NCI-H1436 treated with DMSO at 0.1 percent for 48 hours (cell line): ENCODE measurements at places on chromosomes 4 and X.

- no peak for DNase-seq
These were observed 6.0 kb upstream of the CISD2 start for GRCh38 chr4:102862747-102863146.

GRCh38 chrX:121858867-121859647, 811.6 kb downstream of the GLUD2 start:
- no peak for DNase-seq

- no peak for DNase-seq
These were observed 98.4 kb downstream of the PHKA2 start for GRCh38 chrX:18885328-18886004.

- DNase-seq, result no peak
These were observed 9.6 kb downstream of the BMP15 start for GRCh38 chrX:50920132-50920531.

DNA sequence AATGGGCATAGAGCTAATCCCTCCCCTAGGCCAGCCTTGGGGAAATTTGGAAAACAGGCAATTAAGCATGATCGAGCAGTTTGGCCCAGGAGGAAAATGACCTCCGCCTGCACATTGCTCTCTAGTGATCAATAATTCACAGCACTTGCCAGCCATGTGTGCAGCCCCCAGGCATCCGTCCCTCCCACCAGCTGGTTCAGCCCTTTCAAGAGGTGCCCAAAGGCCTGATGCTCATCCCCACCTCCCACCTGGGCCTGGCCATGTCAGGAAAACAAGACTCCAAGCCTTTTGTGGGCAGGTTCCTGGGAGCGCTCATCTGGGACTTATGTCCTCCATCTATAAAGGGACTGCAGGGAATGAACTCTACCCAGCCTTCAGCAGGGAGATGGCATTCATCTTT, 17.5 kb upstream of the PPP2R2C start:
- no peak for DNase-seq

DNA sequence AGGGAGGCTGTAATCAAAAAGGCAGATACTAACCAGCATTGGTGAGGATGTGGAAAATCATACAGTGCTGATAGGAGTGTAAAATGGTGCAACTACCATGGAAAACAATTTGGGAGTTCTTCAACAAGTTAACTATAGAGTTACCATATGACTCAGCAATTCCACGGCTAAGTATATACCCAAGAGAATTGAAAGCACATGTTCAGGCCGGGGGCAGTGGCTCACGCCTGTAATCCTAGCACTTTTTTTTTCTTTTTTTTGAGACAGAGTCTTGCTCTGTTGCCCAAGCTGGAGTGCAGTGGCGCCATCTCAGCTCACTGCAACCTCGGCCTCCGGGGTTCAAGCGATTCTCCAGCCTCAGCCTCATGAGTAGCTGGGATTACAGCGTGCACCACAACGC, 15.0 kb upstream of the CD99L2 start:
- peak; percentile 8 for DNase-seq

DNA sequence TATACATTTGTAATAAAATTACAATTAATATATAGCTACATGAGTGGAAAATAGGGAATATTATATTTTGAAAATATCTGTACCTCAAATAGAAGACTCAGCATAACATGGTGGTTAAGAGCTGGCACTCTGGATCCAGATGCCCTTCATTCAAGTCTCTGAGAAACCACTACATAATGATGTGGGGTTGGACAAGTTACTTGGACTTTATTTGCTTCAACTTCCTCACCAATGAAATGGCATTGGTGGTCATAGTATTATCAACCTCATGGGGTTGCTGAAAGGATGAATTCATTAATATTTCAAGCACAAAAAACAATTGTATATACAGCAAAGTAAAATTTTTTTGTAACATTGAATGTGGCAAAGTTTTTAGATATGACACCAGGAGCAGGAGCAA, 46.4 kb upstream of the UGT2B7 start:
- DNase-seq, result no peak

- no peak for DNase-seq
These were observed 62.4 kb upstream of the BMPR1B start for GRCh38 chr4:94695384-94695783.

DNA sequence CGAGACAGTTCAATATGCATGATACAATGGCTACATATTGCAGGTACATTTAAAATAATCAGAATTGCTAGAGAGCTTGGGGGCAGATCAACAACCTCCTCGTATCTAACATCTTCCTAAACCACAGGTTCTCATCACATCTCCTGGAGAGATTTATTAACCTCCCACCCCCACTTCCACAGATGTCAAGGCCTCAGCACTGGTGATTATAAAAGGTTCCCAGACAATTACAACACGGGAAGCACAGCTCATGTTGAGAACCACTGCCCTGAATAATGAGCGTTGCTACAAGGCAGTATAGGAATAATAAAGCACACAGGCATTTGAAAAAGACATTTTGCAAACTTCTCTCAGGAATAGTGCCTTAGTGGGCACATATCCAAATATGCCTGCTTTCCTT, 42.8 kb downstream of the ELOVL6 start:
- no peak for DNase-seq

DNA sequence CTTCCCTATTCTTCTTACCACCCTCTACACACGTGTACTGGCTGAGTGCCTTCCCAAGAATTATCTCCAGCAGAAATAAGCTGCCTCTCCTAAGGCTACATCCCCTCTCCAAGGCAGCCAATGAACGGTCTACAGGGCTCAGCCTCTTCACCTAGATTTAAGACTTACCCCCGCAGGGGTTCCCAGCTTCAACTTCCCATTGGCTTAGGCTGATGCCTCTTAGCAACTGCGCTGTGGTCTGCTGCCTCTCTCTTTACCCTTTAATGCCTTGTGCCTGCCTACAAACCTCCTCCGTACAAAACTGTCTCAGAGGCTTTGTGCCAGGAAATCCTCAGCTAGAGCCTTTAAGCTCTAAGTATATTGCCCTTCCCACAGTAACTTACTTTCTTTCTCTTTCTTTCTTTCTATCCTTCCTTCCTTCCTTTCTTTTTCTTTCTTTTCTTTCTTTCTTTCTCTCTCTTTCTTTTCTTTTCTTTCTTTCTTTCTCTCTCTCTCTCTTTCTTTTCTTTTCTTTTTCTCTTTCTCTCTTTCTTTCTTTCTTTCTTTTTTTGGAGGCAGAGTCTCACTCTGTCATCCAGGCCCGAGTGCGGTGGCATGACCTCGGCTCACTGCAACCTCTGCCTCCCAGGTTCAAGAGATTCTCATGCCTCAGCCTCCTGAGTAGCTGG, 15.1 kb upstream of the PIGA start:
- DNase-seq, result no peak

GRCh38 chrX:25573631-25574030, 557.9 kb upstream of the ARX start:
- no peak for DNase-seq

- DNase-seq, result no peak
These were observed 18.7 kb upstream of the MAN2B2 start for GRCh38 chr4:6556263-6556662.

DNA sequence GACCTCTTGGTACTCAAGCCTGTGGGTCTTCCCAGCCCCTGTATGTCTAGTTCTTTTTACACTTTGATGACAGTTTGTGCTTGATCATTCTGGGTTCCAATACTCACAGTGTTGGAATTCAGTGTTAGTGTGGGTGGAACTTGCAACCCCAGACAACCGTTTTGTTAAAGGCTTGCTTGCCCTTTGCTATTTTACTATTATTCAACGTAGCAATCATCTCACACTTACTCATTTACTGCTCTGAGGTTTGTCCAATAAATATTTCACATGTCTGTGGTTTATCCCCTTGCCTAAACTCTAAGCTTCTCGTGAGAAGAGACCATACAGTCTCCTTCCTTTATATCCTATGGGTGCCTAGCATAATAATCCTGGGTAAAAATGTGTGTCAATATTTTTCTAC, 15.3 kb downstream of the CCNG2 start:
- DNase-seq, result no peak

GRCh38 chr4:120704538-120704937, 218.0 kb downstream of the PRDM5 start:
- no peak for DNase-seq

GRCh38 chr4:93912146-93912545, 83.6 kb downstream of the ATOH1 start:
- no peak for DNase-seq

DNA sequence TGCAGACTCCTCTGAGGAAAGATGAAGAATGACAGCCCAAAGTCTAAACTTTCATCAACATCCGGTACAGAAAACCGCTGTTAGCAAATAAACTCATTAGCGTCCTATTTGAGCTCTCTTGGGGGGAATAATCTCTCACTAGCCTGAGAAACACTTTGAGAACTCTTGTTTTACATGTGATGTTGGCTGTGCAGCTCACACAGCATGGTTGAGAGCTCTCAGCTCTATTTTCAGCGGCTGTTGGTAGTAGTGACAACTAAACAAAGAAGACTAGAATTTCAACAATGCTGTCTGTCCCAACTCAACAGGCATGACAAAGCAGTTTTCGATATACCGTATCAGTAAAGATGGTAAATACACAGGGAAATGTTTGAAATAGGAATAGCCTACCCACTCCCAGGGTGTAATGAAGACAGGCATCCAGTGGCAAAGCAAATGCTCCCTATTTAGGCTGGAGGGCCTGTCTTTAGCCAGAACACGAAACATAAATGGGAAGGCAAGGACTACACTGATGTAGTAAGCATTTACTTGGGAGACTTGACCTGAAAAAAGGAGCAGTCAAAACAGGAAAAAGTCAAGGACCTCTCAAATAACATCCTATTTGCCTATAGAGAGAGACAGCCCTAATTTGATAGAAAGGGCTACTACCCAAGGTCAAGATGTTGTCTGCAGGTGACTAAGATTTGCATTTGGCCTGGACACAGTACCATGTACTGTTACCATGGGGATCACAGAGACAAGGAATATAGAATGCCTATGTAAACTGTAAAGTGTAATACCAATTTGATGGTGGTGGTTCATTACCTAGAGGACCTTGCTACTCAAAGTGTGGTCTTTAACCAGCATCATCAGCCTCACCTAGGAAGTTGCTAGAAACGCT, 60.4 kb downstream of the PPEF2 start:
- DNase-seq, result no peak

DNA sequence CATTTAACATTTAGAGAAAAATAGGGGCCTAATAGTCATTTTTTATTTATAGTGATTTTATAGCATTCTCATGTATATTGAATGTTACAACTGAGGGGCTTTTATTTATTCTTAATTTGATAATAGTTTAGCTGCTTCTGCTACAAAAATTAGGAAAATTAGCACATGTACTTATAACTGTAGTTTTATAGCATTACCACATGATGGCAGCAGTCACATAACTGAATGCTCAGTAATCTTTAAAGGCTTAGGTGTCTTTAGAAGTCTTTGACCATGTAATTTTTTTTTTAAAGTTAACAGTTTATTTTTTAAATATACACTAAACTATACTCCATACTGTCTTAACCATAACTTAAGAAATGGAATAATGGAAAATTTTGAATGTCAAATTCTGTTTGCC, 136.6 kb downstream of the STAG2 start:
- DNase-seq, result no peak

DNA sequence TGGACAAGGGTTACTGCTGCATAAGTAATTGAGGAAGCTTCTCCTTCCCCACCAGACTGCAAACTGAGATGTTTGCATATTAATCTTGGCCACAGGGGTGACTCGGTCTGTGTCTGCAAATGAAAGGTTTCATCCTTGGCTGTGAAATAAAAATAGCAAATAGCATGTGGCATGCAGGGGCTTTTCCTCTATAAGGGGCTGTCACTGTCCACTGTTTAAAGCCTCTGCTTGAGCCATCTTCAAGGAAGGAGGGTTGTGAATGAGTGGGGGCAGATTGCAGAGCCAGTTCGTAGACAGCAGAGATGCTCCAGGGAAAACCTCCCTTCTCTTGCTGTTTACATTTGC, 33.3 kb downstream of the TMSB4X start:
- DNase-seq, result no peak

- DNase-seq, result no peak
These were observed 7.2 kb downstream of the TCEAL3 start for GRCh38 chrX:103614999-103615398.

DNA sequence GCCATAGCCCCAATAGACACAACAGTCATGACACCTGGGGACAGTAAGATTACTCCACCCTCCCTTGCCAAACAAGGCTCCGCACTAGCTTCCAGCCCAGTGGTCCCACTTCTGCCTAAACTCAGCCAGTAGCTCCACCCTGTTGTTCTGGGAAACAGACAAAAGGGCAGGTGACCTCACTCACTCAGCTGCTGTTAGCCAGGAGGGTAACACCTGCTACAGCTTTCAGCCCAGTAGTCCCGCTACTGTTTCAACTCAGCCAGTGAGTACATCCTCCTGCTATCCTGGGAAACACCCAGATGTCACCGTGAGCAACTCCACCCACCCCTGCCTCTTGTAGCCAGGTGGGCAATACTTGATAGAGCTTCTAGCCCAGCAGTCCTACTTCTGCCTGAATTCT, 162.7 kb upstream of the CPXCR1 start:
- no peak for DNase-seq

DNA sequence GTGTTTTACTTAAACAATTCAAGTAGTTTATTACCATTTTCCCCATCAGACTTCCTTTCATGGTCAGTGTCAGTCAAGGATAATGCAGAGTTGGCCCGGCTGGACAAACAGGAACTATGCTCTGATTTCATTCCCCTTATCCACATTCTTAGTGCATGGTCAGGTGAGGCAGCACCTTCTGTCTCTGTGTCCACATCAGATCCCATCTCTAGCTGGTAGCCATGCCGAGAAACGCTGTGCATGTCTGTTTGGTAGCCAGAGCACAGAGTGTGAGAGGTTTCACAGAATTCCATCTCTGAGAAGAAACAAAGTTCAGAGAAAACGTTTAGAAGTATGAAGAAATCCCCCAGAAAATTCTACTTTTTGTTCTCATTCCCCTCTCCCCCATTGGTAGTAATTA, 423.7 kb upstream of the TEX13C start:
- no peak for DNase-seq

GRCh38 chrX:119359618-119360382, 39.3 kb upstream of the SLC25A43 start:
- no peak for DNase-seq
